ENCODE measurements at places on chromosomes 4 and X.

DNA sequence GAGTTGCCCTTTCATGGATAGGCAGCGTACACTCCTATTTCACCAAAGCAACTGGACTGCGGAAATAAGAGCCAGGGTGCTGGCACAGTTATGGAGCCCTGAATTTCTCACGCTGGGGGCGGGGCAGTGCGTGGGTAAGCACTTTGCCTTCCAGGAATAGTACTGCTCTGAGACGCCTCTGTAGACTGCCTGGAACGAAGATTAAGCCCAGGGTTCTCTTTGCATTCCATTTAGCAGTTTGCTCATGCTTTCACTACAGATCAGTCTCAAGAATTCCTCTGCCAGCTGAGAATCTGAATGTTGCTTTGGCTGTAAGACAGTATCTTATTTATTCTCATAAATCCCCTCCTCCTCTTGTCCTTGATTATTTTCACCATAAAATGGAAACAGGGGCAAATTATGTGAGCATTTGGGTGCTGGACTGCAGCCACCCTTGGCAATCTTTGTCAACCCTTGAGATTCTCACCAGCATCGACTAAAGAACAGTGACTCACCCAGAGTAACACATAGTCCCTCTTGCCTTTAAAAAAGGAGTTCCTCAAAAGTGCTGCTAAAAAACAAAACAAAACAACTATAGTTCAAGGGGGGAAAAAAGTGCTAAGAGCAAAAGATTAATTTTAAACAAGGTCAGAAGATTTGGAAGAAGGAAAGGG, 88.9 kb upstream of the CITED1 start:
- DNase-seq, result no peak

GRCh38 chrX:10110316-10110935, 46.3 kb upstream of the CLCN4 start:
- no peak for DNase-seq

DNA sequence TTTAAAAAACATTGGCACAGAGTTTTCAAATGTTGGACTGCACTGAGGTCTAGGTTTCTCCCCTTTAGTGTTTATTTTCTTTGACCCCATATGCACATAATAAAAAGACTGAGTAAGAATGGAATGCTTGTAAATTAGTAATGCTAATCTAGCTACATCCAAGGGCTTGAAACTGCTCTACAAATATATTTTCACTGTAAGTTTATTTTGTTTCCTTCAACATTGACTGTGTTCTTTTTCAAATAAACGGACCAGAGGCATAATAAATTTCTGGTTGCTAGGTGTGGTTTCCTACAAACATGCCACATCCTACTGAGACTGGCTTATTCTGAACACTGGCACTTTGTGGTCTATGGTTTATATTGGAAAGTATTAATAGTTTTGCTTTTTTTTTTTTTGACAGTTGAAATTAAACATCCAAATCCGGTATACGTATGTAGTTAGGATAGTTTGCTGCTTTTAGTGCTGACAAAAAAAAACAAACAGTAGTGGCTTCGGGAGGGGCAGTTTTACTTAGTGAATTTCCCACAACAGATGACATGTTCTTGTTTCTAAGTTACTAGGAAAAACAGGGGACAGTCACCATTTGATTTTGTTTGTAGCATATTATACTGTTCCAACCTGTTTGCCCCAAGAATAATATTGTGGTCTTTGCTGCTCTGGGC, 13.2 kb downstream of the CA5B start:
- DNase-seq, result peak; percentile 72

GRCh38 chr4:82842593-82842992, 44.0 kb upstream of the SCD5 start:
- DNase-seq, result peak; percentile 34

- peak; percentile 35 for DNase-seq
These were observed 793 bp upstream of the DCUN1D4 start for GRCh38 chr4:51842167-51842553.

DNA sequence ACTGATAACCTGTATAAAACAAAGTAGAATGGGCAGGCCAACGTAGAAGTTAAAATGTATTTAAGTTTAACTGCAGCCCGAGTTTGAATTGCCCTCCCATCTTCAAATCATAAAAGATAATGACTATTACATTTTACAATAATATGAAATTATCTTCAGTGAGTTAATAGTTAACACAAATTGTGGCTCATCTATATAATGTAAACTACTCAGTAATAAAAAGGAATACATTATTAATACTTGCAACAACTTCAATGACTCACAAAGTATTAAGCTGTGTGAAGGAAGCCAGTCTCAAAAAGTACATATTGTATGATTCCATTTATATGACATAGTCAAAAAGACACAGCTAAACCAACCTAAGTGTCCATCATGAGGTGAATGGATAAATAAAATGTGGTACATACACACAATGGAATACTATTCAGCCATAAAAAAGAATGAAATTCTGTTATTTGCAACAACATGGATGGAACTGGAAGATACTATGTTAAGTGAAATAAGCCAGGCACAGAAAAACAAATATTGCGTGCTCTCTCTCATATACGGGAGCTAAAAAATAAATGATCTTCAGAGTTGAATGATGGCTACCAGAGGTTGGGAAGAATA, 7.8 kb downstream of the PLRG1 start:
- DNase-seq, result no peak

DNA sequence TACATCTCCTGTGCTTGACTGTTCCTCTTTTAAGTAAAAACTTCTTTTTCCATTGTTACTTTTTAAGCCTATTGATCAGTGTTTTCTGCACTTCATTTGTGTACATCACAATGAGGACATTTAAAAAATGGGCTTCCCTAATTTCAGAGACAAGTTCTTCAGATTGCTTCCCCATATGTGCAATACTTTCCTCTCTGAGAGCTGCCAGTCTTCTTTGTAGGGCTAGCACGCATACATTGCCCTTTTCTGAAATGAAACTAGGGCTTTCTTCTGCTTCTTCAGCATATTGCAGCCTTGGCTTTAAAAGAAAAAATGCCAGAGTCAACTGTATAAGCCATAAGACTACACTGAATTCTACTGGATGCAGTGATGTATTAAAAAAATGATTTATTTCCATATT, 37.8 kb downstream of the FAT4 start:
- DNase-seq, result no peak

- no peak for DNase-seq
These were observed 4.0 kb upstream of the PRDM5 start for GRCh38 chr4:120926358-120927025.
